ENCODE measurements at places on chromosomes 3 and 15. TPM values are rescaled to one million over a fixed set of nuclear protein-coding genes. Genes with fewer than 3 reads are reported as not detected.
A peak's percentile ranks its signal among the peaks of the same experiment; 100 is the strongest.

GRCh38 chr3:197522183-197522715 is 33.5 kb downstream of the BDH1 start:
- H3K36me3 ChIP-seq: peaks cover 14% of the 10 kb centered on the region
- H3K27me3 ChIP-seq: peaks cover 18% of the 10 kb centered on the region
- peak overlapping the region; percentile 42 for H3K4me3 ChIP-seq
- no peak for DNase-seq
- H3K4me1 ChIP-seq: peaks cover 16% of the 10 kb centered on the region

Gene TRPM1
- not detected for total RNA-seq

- H3K36me3 ChIP-seq: no peaks in the 10 kb centered on the region
- DNase-seq: peak; percentile 27
- peak overlapping the region; percentile 98 for H3K4me3 ChIP-seq
- H3K27me3 ChIP-seq: peaks cover 6% of the 10 kb centered on the region
- H3K27ac ChIP-seq: peak overlapping the region; percentile 100
Measured at GRCh38 chr3:122415104-122415744, 638 bp downstream of the WDR5B start.

- H3K27me3 ChIP-seq: no peaks in the 10 kb centered on the region
- no peaks in the 10 kb centered on the region for H3K4me1 ChIP-seq
- H3K4me3 ChIP-seq: no peak overlapping the region
- DNase-seq: no peak
Measured at GRCh38 chr3:122102191-122102935, 47.2 kb downstream of the CD86 start.

Gene TMC3
- not detected for total RNA-seq

Gene COPS2
- total RNA-seq: 71.8 TPM

Data from endothelial cell (in vitro differentiated cells).